ENCODE measurements at places on chromosomes 6 and 20.

- DNase-seq = peak; percentile 0
Measured at GRCh38 chr6:63307581-63308246, 12.1 kb downstream of the LGSN start.

- no peak for DNase-seq
Measured at GRCh38 chr6:32852844-32853540, 512 bp downstream of the TAP1 start.

GRCh38 chr20:31565699-31566318, 39.3 kb upstream of the ID1 start:
- DNase-seq = no peak

DNA sequence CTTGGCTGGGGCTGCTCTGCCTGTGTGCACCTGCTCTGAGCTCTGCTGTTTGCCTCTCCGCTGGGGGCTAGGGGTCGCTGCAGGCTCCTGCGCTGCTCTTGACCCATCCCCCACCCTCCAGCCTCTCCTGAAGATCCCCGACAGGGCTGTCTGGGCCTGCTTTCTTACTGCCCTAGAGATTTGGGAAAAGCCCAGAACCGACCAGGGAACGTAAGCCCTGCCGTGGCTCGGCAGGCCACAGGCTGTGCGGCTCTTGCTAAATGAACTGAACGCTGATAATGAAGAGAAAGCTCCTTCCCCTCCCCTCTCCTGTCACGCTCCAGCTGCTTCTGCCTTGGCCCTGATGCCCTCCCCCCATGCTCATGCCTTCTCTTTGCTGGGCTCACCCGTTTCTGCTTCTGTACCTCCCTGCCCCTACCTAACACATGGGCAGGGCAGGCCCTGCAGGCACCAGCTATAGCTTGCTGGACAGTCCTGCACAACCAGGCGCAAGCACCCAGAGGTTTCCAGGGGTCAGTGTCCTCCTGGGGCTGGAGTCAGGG, 32.0 kb upstream of the PCMTD2 start:
- peak; percentile 25 for DNase-seq

- DNase-seq = no peak
Measured at GRCh38 chr6:120826253-120826652, 508.0 kb downstream of the TBC1D32 start.

DNA sequence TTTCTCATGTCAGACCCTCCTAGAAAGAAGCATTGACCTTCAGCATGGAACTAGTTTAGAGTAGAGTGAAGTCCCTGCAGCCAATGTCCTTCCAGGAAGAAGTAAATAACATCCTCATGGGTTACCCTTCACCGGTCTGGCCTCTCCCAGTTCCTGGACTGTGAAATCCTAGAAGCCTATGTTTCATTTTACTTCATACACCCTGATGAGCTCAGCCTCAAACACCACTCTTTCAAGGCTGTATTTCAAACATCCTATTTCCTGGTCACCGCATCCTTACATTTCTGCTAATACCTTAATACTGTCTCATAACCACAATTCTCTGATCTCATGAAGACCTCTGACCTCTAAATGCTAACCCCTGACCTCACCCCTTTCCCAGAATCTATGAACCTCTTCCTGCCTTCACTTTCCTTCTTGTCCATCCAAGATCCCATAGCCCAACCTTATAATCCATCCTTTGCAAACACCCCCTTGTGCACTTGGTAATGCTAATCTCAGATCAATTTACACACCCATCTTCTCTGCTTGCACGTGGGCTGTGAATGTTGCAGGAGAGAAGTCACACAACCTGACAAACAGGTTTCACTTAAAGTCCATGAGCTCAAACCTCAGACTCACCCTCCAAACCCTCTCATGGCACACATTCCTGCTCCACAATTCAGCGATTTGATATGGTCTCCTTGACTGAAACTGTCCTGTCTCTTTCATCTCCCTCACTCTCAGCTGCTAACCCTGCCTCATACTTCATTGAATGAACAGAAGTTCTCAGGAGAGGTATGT, 30.2 kb downstream of the SLC2A10 start:
- DNase-seq = no peak

DNA sequence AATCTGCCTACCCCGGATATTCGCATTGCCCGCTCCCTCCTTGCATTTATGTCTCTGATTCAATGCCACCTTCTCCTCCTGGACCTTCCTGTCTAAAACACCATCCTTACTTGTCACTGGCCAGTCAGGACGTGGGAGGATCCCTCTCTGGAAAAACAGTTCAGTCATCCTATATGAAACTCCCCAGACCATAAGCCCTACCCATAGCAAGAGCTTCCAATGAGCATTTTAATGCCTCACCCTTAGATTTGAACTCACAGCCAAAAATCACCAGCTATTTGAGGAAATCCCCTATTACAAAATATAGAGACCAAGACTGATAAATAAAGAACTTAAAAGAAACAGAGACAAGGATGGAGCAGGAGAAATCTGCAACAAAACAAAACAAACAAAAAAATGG, 86.4 kb downstream of the SHLD1 start:
- DNase-seq = no peak

DNA sequence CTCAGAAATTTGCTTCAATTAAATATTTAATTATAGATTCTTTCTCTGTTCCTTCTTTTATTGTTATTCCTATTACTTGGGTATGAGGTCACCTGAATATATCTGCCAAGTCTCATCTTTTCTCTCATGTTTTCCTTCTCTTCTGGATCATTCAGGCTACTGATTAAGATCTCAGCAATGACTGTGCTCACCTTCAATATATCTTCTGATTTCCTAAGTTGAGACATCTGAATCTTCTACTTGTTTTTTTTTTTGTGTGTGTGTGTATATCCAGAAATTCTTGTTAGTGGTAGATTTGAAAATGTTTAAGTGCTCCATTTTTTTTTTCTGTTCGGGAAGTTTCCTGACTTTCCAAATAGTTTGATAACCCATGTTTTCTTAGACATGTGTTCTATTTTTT, 108.0 kb downstream of the ADGRB3 start:
- no peak for DNase-seq

- DNase-seq = no peak
Measured at GRCh38 chr6:143337201-143337949, 113.1 kb downstream of the ADAT2 start.

- peak; percentile 79 for DNase-seq
Measured at GRCh38 chr6:84061613-84062398, 28.2 kb downstream of the MRAP2 start.

GRCh38 chr6:29989211-29989610, 46.9 kb downstream of the HLA-A start:
- DNase-seq = no peak

- no peak for DNase-seq
Measured at GRCh38 chr6:45535933-45536332, 158.2 kb upstream of the SUPT3H start.

DNA sequence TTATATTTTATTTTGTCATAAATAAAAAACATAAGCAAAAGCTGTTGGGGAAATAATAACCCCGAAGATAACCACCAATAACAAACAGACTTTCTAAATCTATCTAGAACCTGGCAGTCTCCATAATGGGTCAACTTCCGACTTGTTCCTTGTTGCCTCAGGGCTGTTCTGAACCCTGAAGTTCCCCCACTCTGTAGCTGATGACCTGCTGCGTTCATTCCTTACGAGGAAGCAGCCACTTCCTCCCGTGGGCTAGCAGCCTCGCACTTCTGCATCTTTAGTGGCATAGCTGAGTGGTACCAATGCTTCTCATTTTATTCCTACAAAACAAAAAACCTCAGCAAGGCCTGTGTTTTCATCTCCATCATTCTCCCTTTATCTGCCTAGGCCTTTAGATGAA, 103.0 kb downstream of the PLEKHG1 start:
- DNase-seq = no peak

DNA sequence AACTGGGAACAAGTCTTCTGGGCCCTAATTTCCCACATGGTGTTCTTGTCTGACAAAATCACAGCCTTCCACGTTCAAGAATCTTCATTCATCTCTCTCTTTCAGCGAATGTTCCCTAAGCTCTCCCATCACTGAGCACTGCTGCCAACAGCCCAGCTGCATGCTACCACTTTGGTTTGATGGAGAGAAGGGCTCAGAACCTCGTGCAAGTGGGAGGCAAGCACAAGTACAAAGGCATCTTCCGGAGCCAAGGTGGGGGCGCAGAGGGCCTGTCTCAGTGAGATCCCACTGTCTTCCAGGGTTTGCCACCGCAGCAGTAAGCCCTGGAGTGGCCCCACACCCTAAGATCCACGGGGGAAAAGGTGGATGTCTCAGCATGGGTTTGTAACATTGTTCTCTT, 17.2 kb downstream of the DLL1 start:
- no peak for DNase-seq

DNA sequence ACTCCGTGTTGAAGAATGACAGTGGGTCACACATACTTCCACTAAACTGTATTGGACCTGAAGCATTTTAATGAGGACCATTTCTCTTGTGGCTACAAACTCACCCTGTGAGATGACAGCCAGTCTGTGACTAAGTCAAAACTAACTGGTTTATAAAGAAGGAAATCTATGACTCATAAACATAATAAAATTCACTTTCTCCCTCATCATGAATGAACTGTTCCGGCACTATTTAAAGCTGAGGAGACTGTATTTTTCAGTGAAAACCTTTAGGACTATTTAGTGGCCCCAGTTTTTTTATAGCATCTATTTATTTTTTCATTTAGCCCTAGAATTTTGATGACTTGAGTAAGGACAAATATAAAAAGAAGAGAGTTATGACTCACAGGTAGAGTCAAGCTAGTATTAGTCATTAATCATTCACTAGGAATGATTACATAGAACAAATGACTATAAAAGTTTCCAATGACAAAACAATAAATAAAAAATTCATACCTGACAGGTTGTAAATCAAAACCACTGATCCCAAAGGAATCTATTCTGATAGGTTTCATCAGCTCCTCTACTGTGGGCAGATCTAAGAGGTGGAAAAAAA, 34.2 kb downstream of the CEP162 start:
- DNase-seq = no peak

DNA sequence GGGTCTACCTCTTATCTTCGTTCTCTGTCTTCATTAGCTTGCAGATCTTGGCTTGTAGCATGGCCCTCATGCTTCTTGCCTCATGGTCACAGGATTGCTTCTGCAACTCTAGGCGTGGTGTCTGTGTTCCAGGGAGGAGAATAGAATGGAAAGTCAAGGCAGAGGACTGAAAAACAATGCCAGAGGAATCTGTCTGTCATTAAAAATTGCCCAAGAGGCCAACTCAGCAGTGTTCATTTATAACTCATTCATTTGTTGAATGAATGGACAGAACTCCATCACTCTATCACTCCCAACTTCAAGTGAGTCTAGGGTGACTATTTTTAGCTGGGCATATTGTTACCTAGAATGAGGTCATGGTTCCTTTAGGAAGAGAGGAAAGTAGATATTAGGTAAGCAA, 179.6 kb downstream of the UST start:
- DNase-seq = no peak

DNA sequence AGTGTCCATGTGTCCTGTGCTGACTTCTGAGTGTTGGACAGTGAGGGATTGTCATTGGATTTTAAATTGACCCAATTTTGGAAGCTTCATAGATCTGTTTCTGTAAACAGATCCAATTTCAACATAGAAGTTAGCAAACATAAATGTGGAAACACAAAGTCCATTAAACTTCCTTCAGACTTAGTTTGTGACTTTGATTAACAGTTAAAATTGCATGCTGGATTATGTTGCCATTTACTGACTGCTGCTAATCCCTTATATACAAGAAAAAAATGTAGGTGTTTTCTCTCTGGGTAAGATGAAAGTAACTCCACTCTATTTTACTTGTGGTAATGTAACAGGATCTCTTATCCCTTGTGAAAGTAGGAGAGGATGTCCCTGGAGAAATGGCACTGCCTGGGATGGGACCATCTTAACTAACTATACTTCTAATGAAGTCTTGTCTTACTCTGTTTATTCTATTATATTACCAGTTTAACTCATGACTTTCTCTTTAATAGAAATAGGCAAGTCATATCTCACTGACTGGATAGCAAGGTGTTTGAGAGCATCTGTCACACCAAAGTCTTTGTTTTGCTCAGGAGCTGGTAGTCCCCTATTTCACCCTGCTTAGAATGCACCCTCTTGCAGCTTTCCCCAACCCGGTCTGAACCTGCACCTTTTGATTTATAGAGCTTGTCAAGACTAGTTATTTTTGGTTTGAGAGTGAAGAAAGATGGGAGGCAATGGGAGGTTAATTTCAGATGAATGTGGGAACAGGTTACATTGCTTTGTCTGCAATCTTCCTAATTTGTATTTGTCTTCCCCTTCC, 7.2 kb downstream of the TPX2 start:
- DNase-seq = no peak

DNA sequence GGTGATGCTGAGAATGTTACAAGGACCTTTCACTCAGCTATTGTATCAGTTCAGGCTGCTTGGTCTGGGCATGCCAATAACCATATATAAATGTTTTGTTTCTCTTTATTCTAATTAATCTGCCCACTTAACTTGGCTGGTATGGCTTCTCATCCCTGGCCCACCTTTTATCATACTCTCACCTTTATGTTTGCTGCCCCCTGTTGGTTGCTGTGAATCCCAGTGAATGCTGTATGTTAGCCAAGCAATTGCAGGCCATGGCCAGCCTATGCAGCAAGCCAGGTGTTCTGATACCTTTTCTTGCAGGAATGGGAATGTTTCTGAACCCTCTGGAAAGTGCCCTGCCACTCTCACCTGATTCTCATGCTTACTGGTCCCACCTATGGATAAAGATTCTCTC, 54.6 kb downstream of the PCSK2 start:
- DNase-seq = peak; percentile 24

GRCh38 chr20:2767768-2768631, 32.4 kb downstream of the CPXM1 start:
- DNase-seq = peak; percentile 8

- no peak for DNase-seq
Measured at GRCh38 chr6:109891924-109892323, 86.2 kb upstream of the GPR6 start.

- no peak for DNase-seq
Measured at GRCh38 chr6:10598084-10598960, 77.2 kb downstream of the GCNT2 start.

DNA sequence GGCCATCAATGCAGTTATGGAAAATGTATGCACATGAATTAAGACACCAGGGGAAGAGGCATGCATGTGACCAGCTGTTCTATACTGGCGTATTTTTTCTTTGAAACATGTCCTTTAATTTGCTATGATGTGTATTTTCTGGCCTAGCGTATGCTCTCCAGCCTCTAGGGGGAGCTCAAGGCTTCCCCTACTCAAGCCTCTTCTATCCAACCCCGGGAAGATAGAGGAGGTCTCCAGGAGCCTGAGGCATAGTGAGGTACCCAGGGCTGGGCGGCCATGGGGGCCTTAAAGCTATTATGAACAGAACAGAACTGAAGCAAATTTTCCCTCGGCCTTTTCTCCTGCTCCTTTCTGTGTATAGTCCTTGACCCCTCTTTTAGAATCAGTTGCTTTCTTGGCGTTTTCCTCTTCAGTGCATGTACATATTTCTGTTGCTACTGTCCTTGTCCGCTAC, 528.9 kb downstream of the MAFB start:
- DNase-seq = peak; percentile 55

DNA sequence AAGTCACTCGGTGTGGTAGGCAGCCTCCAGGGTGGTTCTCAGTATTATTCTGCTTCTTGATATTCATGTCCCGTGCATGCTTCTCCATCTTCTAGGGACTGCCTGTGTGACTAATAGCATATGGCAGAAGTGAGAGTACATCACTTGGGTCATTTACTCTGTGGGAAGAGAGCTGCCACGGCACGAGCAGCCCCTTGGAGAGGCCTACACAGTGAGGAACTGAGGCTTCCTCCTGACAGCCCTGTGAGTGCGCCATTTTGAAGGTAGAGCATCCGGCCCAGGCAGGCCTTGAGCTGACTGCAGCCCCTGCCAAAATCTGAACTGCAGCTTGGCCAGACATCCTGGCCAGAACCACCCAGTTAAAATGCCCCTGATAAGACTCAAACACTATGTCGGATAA, 17.3 kb upstream of the MCUR1 start:
- DNase-seq = no peak

- DNase-seq = no peak
Measured at GRCh38 chr6:168643401-168643800, 202.4 kb downstream of the SMOC2 start.

Data from NCI-H1092 treated with DMSO at 0.1 percent for 48 hours (cell line).